ENCODE measurements at places on chromosomes 12 and 14.

- DNase-seq: no peak
These were observed 4.2 kb upstream of the PLEKHA5 start for GRCh38 chr12:19125325-19125724.

DNA sequence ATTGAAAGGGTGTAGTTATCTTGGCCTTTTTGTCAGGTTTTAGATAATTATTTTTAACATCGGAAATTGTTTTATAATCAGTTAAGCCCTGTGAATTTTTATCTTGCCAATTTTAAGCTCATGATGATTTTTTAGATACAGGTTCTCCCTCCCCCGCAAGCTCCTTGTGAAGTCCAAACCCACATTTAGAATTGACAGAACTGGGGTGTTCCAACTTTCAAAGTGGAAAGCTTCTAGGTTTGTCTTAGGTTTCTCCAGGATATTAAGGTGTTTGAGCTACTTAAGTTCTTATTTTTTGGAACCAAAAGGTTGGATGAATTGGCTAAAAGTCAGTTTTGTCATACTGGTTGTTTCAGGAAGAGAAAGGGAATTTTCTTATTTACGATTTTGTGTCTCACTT lies 49.1 kb downstream of the ATP2A2 start:
- DNase-seq: no peak

GRCh38 chr12:97046901-97047300 lies 139.8 kb downstream of the NEDD1 start:
- no peak for DNase-seq

- peak; percentile 26 for DNase-seq
These were observed 81.8 kb downstream of the EMP1 start for GRCh38 chr12:13278249-13278787.

DNA sequence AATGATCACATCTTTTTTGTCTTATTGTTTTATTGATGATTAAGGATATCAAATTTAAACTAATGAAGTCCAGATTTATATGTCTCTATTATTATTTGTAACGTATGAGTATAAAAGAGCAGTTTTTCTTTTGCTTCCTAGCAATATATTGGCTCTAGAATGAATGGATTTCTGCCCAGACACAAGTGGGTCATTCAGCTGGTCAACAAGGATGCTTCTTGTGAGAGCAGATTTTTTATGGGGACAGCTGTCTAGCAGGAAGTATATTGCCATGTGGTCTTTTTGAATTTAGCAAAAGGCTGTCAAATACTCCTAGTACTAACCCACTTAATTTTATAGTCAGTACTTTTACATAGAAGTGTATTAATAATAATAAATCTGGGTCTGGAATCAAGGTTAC lies 1071.1 kb upstream of the FLRT2 start:
- DNase-seq: no peak

GRCh38 chr12:79535751-79536150 lies 155.0 kb downstream of the PAWR start:
- DNase-seq: no peak
